NCI-H748 treated with DMSO at 0.1 percent for 48 hours (cell line): ENCODE measurements at places on chromosomes 11 and 22.

DNA sequence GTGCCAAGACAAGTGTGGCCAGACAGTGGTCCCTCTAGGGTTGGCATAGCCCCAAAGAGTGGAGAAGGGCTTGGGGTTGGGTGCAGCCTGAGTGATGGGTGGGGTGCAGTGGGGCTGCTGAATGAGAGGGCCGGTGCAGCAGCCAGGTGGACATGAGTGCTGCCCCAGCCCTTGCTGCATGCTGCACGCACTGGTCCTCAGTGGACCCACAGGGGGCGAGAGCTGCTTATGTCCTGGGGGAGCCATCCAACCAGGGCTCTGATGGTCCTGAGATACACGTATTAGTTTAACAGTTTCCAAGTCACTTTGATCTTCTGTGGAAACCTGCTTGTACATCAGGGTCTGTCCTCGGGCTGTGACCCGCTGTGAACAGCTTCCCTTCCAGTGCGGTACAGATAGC is 23.9 kb upstream of the ACR start:
- no peak for DNase-seq

GRCh38 chr22:40329466-40329865 is 16.8 kb upstream of the ADSL start:
- DNase-seq, result no peak

DNA sequence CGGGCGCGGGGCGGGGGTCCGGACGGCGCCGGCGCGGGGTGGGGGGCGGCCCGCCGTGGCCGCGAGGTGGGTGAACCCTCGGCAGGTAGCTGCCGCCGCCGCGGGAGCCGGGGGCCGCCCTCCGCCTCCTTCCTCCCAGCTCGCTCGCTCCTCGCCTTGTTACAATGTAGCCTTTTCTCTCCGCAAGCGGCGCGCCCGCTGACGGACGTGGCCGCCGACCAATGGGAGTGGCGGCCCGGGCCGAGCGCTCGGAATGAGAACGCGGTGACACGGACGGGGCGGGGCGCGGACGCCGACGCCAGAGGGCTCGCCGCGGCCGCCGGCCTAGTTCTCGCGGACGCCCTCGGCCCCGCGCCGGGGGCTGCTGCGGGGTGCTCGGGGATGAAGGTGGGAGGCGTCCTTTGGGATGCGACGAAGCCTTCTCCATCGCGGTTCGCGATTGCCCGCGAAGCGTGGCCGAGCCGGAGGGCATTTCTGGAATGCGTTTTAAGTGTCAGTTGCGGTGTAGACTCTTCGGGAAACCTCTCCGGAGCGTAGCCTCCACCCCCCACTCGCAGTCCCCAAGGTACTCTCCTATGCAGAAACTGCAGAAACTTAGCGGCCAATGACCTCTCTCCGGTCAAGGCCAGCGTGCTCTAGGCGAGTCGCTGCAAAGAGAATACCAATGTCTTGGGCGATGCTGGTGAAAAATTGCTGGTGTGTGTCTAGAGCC is 734 bp downstream of the PRDM11 start:
- DNase-seq, result peak; percentile 82

DNA sequence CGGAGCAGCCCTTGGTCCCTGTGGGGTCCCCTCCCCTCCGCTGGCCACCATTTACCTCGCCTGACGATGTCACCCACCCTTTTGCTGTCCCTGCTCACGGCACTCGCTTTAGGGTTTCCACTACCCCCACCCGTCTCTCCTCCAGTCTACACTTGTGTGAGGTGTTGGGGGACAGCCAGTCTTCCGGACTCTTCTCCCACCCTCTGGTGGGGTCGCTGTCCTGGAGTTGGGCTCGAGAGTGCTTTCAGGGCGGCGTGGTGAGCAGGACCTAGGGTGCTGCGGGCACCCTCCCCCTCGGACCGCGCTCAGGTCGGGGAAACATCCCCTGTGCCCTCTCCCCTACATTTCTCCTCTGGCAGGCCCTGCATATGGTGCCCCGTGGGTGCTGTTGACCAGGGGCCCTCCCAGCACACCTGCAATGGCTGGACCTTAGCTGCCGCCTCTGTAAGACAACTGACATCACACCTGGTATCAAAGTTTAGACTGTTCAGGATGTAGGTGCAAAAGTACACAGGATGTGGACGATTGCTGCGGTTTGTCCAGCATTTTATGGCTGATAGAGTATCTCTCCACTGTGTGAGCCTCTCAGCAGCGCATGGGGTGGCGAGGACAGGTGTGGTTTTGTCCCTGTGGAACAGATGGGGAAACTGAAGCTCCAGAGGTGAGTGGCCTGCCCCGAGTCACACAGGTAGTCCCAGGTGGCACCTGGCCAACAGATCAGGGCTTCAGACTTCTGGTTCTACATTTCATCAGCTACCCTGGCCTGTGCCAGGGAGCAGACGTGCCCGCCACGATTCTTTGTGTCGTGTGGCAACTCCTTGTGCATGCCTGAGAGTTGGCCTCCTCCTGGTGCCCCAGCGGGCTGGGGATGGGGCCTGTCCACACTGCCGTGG is 1.2 kb downstream of the GRK2 start:
- no peak for DNase-seq

- DNase-seq, result no peak
Observed at GRCh38 chr11:92931746-92932422, 37.6 kb upstream of the MTNR1B start.

DNA sequence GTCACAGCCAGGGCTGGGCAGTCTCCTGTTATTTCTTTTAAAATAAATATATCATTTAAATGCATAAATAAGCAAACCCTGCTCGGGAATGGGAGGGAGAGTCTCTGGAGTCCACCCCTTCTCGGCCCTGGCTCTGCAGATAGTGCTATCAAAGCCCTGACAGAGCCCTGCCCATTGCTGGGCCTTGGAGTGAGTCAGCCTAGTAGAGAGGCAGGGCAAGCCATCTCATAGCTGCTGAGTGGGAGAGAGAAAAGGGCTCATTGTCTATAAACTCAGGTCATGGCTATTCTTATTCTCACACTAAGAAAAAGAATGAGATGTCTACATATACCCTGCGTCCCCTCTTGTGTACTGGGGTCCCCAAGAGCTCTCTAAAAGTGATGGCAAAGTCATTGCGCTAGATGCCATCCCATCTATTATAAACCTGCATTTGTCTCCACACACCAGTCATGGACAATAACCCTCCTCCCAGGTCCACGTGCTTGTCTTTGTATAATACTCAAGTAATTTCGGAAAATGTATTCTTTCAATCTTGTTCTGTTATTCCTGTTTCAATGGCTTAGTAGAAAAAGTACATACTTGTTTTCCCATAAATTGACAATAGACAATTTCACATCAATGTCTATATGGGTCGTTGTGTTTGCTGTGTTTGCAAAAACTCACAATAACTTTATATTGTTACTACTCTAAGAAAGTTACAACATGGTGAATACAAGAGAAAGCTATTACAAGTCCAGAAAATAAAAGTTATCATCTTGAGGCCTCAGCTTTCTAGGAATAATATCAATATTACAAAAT is 13.4 kb downstream of the OR51B4 start:
- no peak for DNase-seq

DNA sequence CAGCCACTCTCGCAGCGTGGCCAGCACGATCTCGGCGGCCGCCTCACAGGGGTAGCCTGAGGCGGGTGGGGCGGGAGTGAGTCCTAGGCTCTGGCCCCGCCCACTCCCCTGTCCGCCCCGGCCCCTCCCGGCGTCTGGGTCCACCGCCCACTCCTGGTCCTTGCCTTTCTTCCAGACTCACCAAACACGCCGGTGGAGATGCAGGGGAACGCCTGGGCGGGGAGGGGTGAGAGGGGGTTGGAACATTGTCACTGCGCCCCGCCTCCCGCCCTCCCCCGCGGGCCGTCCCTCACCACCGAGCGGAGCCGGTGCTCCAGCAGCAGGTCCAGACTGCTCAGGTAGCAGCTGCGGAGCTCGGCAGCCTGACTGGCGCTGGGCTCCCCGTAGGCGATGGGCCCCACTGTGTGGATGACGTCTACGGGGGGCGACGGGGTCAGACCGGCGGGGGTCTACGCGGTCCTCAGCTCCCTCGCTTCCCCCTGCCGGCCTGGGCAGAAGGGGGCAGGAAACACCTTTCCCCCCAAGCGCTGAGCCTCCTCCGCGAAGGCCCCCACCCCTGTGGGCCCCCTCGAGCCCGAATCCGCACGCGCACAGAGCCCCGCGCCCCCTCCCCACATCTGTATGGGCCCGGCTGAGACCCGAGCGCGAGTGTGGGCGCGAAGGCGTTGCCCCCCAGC is 13.2 kb downstream of the OTUB1 start:
- peak; percentile 11 for DNase-seq

GRCh38 chr22:24083361-24083760 is 72.3 kb downstream of the CABIN1 start:
- no peak for DNase-seq

DNA sequence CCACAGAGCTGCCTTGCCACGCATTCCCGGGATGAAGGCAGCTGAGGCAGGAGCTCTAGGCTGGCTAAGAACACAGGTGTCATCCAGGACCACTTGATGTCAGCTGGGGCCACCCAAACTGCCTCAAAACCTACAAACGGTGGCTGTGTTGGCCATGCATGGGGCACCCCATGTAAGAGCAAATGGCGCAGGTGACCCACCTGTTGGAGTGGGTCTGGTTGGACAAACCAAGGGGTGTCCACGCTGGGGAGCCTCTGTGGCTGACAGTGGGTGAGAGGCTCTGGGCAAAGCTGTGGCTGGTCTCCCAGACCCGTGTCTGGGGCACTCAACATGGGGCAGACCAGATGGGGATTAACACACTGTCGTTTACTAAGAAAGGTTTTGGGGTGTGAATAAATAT is 19.0 kb upstream of the SYT8 start:
- DNase-seq, result no peak

GRCh38 chr11:74754507-74755252 is 6.0 kb downstream of the RNF169 start:
- DNase-seq, result no peak

GRCh38 chr22:37982938-37983859 is 1.2 kb downstream of the SOX10 start:
- DNase-seq, result no peak

DNA sequence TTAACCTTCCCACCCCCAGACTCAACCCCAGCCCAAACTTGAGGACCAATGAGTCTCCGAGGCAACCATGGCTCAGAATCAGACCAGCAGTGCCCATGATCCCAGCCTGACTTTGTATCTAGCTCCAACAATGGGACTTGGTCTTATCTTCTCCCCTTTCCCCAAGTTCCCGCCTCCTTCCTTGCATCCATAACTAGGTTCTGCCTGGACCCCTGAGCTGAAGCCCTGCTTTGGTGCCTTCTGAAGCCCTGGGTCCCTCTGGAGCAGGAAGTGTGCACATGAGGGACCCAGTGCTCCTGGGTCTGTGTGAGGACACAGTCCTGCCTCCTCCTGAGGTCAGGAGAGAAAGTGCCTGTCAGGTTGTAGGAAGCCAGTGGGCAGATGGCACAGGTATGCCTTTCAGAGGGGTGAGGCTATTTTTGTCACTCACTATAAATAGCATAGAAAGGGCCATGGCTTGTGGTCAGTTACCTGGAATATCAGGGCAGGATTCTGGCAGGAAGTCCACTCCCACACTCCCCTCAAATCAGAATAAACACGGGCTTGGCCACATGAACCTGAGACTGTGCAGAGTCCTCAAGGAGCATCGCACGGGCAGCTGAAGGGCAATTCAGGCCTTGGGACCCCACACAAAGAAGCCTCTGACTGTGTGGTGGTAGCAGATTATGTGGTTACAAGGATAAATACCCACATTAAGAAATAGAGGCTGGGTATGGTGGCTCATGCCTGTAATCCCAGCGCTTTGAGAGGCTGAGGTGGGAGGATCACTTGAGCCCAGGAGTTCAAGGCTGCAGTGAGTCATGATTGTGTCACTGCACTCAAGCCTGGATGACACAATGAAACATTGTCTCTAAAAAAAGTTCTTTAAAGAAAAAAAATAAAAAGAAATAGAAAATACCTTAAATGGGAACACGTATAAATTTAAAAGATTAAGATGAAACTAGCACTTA is 27.4 kb downstream of the RCN1 start:
- DNase-seq, result no peak

- peak; percentile 52 for DNase-seq
Observed at GRCh38 chr11:111310088-111310487, 11.7 kb downstream of the POU2AF3 start.

- DNase-seq, result no peak
Observed at GRCh38 chr11:91730620-91731019, 494.0 kb upstream of the FAT3 start.

- DNase-seq, result no peak
Observed at GRCh38 chr22:22196018-22196533, 48.5 kb upstream of the VPREB1 start.

- DNase-seq, result peak; percentile 59
Observed at GRCh38 chr11:15826826-15827225, 529.5 kb downstream of the SOX6 start.

DNA sequence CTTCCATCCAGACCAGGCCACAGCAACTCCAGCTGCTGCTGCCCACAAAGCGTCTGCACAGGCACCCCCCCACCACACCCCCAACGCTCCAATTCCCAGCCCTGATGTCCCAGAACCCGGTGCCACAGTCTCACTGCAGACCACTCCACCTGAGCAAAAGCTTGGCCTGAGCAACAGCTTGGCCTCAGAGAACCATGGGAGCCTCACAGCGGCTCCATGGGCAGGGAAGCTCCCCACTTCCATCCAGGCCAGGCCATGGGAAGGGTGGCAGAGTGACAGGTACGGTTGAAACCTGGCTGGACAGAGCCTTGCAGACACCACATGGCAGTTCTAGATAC is 13.2 kb downstream of the PLXNB2 start:
- DNase-seq, result no peak

DNA sequence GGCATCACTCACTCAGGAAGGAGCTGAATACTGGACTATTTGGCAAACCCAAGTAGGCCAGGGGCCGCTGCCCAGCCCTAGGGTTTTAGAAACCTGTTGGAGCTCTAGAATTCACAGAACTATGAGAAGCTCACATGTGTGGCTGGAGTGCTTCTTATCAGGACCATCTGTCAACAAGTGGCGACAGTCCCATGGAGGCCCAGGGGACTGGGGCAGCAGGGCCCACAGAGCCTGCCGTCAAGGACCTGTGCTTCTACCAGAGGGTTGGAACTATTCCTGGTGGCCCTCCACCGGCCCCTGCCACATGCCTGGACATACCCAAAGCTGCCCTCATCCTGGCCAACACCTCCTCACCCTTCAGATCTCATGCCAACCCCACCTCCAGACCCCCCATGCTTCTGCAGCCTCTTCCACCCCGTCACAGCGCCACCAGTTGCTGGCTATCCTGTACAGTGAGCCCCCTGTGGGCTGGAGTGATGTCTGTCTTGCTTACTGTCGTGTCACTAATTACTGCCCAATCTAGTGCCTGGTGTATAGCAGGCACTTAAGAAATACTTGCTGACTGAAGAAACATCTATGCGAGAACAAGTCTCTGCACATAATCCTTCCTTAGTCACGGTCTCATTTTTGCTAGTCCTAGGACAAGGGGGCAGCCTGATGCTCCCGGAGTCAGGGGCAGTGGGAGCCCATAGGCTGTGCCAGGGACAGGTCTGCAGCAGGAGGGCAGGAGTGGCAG is 27.2 kb upstream of the RASL10A start:
- DNase-seq, result no peak

DNA sequence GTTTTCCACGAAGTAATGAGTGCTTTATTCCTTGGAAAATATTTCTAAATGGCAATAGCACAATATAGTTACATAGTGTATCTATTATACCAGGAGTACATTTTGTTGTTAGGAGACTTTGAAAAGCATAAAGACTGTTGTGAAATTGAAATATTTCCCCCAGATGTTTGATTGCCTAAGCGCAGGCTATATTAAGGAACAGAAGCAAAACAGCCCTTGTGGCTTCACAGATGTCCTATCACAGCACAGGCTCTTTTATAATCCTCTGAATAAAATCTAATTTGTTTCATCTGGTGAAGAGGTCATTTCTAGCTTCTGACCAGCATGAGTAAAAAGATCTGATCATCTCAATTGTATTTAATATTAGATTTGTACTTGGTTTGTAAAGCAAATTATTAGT is 48.2 kb downstream of the BSX start:
- DNase-seq, result no peak
